ENCODE measurements at places on chromosomes 3 and 15.

- DNase-seq: no peak
These were observed 113.9 kb downstream of the ABI3BP start for GRCh38 chr3:100879195-100879810.

DNA sequence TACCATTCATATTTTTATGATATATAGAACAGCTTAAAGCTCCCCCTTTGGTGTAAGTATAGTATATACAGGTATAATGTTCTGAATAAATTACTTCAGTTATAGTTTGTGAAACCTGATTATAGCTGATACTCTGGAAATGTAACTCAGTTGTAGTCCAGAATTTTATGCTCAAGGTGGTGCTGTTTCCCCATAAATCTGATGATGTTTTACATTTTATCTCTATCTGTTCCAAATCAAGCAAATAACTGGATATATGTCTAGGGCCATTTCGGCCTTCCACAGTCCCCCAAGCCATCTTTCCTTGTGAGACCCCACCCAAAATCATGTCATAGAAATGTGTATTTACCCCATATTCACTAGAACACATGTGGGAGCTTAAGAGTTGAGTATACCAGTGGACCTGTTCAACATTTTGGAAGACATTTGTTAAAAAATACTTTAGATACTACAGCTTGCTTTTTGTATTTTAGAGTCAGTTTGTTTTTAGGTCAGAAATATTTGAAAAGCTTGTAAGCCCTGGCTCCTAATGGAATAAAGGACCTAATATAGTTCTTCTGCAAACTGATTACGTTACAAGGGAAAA, 107.1 kb downstream of the ATG7 start:
- no peak for DNase-seq

GRCh38 chr3:119315600-119316312, 21.6 kb downstream of the ARHGAP31 start:
- no peak for DNase-seq

GRCh38 chr15:89893696-89894447, at the start of gene AP3S2:
AP3S2 (minus strand) TSS chr15:89893994; CDS start chr15:89893949, 45 bp downstream.
- DNase-seq: peak; percentile 86

- DNase-seq: no peak
These were observed 61.0 kb downstream of the TLE3 start for GRCh38 chr15:70036585-70037291.

GRCh38 chr15:66673410-66674322, 28.4 kb upstream of the SMAD6 start:
- DNase-seq: peak; percentile 37

GRCh38 chr15:73996267-73996666, 1.8 kb downstream of the PML start:
- no peak for DNase-seq

- no peak for DNase-seq
These were observed 3.1 kb downstream of the RBP2 start for GRCh38 chr3:139473155-139473771.

Measured in stimulated activated CD4-positive, alpha-beta T cell treated with anti-CD3 and anti-CD28 coated beads, Interleukin-12 subunit alpha, Interleukin-12 subunit beta, amount 100 ng/mL, for 4 hours (primary cell).